Activated naive CD4-positive, alpha-beta T cell treated with Interleukin-2 at 50 U/mL for 16 hours (primary cell): ENCODE measurements at places on chromosomes 4 and X.

DNA sequence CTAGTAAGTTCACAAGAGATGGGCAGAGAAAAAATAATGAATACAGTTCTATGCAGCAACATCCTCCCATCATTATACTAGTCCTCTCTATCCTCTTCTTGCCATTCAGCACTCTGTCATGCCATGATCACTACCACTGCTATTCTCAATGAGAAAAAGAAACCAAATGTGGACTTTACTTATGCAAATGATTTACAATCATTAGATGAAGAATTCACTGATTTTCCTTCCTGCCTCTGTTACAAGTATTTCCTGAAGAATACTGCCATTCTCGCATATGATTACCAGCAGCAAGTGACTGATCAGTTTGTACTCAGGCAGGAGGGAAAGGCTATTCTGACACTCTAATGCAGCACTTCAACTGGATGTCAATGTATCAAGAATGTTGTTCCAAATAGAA, 50.3 kb downstream of the WDFY3 start:
- no peak for DNase-seq

DNA sequence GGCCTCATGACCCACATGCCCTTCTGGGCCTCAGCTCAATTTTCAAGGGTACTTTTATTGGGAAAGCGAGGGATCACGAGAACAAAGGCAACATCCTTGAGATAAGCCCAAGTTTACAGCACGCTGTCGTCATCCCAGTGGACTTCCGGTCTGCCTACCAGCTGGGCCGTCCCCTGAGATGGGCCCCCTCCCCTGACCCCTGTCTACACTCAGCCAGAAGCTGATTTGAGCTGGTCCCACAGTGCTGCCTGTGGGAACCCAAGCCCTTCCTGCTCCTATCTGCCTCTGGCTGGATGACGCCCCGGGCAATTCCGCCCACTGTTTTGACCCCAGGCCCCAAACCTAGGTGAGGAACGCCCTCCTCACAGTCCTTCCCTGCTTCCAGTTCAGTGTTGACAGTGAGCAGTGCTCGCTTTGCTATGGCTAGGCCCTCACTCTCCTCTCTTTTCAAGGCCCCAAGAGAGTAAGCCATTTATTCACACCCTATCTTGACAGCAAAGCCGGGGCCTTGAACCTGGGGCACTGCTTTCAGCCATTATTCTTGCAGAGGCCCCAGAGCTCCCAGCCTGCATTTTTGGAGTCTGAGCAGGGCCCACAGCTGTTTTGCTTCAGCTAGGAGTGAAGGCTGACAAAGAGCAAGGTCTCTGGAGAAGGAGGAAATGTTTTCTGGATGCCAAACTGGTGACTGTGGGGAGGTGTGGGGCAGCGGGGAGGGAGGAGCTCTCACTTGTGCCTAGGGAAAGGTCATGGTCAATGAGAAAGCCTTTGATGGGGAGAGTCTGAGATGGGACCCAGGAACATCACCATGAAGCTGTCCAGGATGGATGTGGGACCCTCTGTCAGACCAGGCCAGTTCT, 164.6 kb upstream of the BCOR start:
- DNase-seq: no peak

- DNase-seq: no peak
Observed at GRCh38 chr4:69910016-69910782, 20.7 kb upstream of the CSN1S1 start.

GRCh38 chr4:85495621-85496020, 20.7 kb downstream of the ARHGAP24 start:
- no peak for DNase-seq

GRCh38 chr4:18401425-18401824, 379.9 kb upstream of the LCORL start:
- no peak for DNase-seq

DNA sequence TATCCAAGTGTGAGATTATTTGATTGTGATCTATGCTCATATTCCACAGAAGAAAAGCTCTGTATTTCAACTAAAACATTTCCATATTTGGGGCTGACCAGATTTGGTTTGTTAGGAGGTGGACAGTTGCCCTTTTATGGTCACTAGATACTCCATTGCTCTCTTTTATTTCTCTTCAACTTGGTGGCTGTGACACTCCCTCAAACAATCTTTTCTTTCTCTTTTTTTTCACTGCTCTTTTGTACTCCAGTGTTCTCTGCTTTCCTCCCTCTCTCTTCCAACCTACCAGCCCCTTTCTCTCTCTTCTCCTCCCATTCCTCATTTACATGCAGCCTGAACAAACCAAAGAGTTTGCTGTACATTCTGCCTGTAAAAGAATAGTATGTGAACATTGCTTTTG, 48.8 kb downstream of the RBPJ start:
- DNase-seq: no peak

DNA sequence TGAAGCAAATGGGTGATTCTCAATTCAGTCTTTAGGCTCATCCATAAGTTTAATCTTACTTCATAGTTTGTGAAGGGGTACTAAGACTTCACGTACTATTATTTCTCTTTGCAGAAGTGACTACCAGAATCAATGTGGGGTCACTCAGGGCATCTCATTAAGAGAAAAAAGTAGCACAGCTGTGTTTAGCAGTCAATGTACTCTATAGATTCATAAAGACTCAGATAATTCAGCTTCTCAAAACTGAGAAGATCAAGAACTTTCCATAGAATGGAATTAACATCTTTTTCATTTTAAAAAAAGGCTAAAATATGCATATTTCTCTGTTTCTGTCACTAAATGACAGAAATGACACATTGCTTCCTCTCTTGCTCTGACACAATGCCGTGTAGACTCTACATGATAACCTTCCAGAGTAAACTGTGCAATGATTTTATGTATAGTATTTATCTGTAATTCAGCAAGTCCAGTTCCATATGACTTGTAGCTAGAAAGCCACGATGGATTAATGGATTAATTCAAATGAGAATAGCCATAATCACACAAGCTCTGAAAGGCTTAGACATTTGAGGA, 20.3 kb upstream of the LSM6 start:
- DNase-seq: no peak

GRCh38 chrX:44747969-44748368, 95.9 kb upstream of the DUSP21 start:
- DNase-seq: no peak
